RCC 7860 (cell line): ENCODE measurements at places on chromosomes 2 and 18.
A peak's percentile ranks its signal among the peaks of the same experiment; 100 is the strongest.

- DNase-seq, result no peak
These were observed 138.8 kb upstream of the SP5 start for GRCh38 chr2:170576296-170576695.

GRCh38 chr2:174554529-174555150 lies 43.0 kb downstream of the WIPF1 start:
- DNase-seq, result no peak

GRCh38 chr2:23199115-23199918 lies 185.7 kb upstream of the KLHL29 start:
- DNase-seq, result no peak

- DNase-seq, result no peak
These were observed 61.1 kb upstream of the MCFD2 start for GRCh38 chr2:46976556-46977279.

GRCh38 chr2:179525340-179525739 lies 260.7 kb upstream of the SESTD1 start:
- DNase-seq, result no peak

- DNase-seq, result no peak
These were observed 89.9 kb downstream of the OXER1 start for GRCh38 chr2:42673989-42674579.

- DNase-seq, result no peak
These were observed 35.1 kb upstream of the B3GNT7 start for GRCh38 chr2:231360401-231360800.

GRCh38 chr2:42888321-42889245 lies 96.2 kb upstream of the HAAO start:
- DNase-seq, result no peak

- DNase-seq, result peak; percentile 82
These were observed 54.3 kb upstream of the BZW1 start for GRCh38 chr2:200757399-200757798.

DNA sequence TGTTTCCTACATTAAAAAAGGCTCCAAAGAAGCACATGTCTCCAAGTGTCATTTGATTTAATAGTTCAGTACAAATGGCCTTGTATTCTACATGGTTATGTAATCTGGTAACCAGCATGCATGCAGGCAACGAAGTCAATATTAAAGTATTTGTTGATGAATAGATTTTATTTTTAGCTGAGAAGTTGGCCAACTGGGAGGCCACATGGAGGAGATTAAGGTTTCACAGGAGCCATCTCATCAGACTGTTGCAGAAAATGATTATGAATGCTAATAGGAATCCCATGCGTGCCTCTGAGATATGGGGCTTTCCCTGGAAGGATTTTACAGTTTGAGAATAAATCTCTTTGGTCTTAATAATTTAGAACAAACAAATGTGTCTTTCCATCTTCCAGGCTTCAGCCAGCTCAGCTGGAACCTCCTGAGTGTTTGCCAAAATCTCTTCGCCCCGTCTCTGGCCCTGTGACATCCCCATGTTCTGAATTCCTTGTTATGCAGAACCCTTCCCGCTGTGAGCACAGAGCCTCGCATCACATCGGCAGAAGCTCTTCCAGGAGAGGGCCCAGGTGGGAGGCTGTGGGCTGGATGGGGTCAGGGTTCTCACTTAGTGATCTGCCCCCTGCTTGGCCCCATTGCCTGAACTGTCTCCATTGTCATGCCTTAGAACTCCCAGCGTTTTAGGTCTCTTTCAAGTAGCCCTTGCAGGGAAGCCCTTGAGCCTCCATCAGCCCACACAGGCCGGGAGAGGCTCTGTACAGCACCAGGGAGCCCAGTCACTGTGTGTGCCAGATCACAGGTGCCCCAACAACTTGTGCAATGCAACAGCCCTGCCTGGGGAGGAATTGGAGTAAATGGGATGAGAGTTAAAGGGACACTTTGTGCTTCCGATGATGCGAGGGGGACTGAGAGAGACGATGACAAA lies 190.5 kb upstream of the TWIST2 start:
- no peak for DNase-seq

DNA sequence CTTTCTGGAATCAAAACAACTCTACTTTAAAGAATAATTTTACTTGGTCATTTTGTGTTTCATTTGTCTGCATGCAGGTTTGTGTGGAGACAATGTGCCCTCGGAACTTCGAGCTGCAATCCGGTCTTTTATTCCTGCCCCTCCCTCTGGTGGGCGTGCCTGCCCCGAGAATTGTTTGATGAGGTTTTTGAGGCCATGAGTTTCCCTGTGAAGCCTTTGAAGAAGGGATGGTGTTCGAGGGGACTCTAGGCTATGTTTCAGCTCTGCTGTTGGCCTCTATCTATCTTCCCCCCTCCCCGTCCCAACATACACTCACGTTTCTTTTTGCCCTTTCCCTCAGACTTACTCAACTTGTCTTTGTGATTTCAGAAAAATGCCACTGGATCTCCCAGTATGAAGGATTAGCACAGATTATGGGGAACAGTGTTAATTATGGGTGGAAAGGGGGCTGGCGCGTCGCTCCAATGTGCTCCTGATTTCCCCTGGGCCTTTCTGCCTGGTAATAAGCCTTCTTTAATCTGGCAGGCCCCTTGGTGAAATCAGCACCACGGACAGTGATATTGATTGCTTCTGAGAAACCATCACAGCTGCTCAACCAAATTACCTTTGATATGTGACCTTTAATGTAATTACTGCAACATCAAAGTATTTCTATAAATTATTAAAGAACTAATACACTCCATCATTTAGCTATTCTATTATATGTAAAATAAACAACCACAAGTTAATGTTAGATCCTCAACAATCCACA lies 82.2 kb downstream of the CELF4 start:
- DNase-seq, result no peak

- DNase-seq, result no peak
These were observed 86.6 kb downstream of the SOWAHC start for GRCh38 chr2:109700680-109701274.

DNA sequence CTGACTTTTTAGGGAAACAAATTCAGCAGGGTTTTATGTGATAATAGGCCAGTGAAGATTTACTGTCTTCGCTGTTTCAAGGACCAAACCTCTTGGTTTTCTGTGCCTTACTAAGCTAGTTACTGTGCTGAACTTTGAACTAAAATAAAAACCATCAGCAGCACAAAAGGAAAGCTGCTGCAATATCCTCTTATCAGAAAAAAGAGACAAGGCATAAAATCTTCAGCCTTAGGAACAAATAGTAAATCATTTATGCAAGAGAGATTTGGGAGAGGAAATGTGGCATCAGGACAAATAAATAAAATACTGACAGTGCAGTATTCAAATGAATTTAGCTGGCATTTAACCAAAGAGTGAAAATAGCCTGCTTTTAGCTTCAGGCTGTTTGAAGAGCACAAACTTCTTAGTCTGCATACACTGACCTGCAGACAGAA lies 64.1 kb upstream of the EHBP1 start:
- no peak for DNase-seq

DNA sequence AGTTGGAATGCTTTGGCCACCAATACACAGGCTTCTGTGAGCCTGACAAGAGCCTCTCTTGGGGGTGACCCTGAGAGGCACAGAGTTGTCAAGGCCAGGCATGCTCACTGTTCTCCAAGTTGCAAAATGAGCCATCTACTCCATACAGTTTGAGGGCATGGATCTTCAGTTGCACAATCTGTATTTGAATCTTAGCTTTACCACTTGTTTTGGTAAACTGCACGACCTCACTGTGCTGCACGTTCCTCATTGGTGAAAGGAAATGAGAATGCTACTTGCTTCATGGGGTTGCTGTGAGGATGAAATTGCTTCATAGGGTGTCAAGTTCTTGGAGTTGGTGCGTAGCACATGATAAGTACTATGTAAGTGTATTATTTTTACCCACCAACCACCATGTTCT lies 12.0 kb upstream of the HAAO start:
- no peak for DNase-seq

GRCh38 chr2:31013301-31013700 lies 124.9 kb downstream of the GALNT14 start:
- no peak for DNase-seq

- DNase-seq, result peak; percentile 38
These were observed 43.8 kb downstream of the OSBPL6 start for GRCh38 chr2:178238154-178238521.

- DNase-seq, result no peak
These were observed 74.7 kb upstream of the ODC1 start for GRCh38 chr2:10522726-10523405.

DNA sequence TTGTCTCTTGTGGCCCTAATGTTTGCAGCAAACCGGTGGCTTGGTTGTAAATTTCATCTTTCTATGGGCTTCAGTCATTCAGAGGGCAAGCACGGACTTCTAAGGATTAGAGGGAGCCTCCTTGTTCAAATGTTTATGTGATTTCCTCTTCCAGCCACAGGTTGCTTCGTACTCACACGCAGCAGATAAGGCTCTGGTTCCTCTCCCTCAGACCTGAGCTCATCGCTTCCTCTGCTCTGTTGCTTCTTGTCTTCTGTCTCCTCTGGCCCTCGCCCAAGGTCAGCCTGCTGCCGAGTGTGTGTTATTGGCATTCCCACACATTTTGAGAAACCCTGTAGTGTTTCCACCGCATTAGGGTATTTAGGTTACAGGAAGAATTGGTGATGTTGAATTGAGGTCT lies 44.0 kb downstream of the MYL12B start:
- DNase-seq, result peak; percentile 16

DNA sequence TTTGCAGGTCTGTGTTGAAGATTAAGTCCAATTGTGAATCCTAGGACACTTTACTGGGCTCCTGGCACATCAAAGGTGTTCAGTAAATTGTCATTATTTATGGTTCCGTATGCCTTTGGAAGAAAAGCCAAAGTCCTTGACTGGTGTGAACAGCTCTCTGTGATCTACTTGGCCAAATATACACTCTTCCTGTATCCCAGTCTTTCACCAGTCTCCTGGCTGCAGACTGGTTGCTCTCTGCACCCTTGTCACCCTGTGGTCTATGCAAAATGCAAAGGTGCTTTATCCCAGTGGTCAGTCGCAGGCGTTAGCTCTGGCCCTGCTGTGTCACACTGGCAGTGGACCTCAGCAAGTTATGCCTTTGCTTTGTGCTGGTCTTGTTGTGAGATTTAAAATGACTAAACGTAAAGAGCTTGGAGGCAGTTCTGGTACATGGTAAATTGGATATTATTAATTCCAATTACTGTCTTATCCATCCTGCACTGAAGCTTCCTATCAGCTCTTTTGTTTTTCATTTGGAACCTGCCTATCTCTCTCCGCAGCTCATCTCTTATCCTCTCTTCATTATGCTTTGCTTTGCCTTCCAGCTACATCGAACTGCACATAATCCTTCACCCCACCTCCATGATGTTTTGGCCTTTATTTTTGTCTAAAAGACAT lies 83.1 kb downstream of the MYO1B start:
- no peak for DNase-seq

DNA sequence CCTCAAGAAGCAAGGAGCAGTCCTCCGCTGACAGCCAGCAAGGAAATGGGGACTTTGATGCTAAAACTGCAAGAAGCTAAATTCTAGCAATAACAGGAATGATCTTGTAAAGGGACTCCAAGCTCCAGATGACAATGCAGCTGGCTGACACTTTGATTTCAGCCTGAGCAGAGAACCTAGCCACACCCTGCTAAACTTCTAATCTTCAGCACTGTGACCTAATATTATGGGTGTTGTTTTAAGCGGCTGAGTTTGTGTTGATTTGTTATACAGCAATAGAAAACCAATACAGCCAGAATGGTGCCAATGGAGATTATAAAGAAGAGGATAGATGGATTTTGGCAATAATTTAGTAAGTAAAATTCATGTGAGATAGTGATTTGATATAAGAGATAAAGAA lies 196.7 kb upstream of the SPHKAP start:
- no peak for DNase-seq

- peak; percentile 47 for DNase-seq
These were observed 95.9 kb downstream of the GFPT1 start for GRCh38 chr2:69291004-69291650.

- DNase-seq, result no peak
These were observed 152.0 kb upstream of the ZEB2 start for GRCh38 chr2:144671695-144672455.

- peak; percentile 85 for DNase-seq
These were observed 20.7 kb downstream of the SFT2D3 start for GRCh38 chr2:127721978-127722355.

GRCh38 chr2:98308068-98308467 lies 38.2 kb upstream of the CNGA3 start:
- no peak for DNase-seq

- no peak for DNase-seq
These were observed 184.0 kb downstream of the KCNE4 start for GRCh38 chr2:223235986-223236385.

DNA sequence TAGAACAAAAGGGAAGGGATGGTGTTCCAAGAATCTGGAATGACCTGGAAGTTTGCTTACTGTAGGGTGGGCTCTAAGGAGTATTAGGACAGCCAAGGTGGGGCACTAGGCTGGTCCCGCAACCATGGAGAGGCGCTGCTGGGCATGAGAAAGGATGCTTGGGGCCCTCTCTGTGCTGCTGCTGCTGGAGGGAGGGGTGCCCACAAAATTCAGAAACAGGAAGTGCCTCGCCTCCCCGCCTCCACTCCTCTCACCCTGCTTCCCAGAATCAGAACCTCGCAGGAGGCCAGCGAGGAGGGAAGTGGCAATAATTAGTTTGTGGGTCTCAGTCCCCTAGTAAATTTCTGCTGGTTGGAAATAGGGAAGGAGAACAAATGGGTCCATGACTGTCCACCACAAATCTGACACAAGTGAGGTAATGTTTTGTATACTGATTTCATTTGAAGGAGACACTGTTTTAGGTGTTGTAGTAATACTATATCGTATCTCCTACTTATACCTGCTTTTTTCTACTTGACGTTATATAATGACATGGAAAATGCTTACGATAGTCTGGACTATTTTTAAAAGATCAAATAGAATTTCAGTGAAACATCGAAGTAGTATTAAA lies 7.9 kb upstream of the PDCL3 start:
- no peak for DNase-seq

GRCh38 chr2:39949131-39949530 lies 170.1 kb upstream of the THUMPD2 start:
- no peak for DNase-seq
